ENCODE measurements at places on chromosomes 7 and 10. TPM values are rescaled to one million over a fixed set of nuclear protein-coding genes. Genes with fewer than 3 reads are reported as not detected.

The ZNF425 gene
- polyA plus RNA-seq: 1.1 TPM

The TWIST1 gene
- 0.76 TPM for polyA plus RNA-seq

The CLDN3 gene
- 110 TPM for polyA plus RNA-seq

DNA sequence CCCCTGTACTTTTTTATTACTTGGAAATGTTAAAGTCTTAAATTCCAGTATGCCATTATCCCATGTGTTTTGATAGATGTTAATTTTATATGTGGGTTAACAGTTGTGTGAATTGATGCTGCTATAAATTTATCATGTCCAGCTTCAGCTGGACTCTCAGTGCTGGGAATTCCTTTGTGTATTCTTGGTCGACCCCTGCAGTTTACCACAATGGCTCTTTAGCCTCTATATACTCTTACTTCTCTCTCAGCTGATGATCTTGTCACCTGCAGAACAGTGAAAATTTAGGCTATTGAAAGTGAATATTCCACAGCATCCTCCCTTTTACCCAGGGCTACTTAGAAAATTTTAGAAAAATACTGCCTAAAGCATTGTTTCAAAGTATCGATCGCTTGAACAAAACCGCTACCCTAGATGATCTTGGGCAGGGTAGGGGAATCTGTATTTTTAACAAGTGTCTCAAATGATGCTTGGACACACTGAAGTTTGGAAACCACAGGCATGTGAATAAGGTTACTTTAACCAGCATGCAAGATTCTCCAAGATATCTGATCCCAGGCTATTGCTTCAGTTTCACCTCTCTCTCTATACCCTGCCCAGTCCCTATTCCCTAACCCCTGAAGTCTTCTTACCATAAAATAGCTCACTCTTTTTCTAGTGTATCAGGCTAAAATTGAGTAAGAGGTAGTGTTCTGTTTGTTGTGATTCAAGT, 25.4 kb downstream of the LCOR start:
- no peak for DNase-seq
- no peak overlapping the region for H3K27ac ChIP-seq
- peaks cover 12% of the 10 kb centered on the region for H3K4me1 ChIP-seq
- no peaks in the 10 kb centered on the region for H3K36me3 ChIP-seq
- H3K4me3 ChIP-seq: no peak overlapping the region

- H3K4me3 ChIP-seq: no peak overlapping the region
- no peaks in the 10 kb centered on the region for H3K27me3 ChIP-seq
- DNase-seq: no peak
- no peak overlapping the region for H3K27ac ChIP-seq
- no peaks in the 10 kb centered on the region for H3K36me3 ChIP-seq
Observed at GRCh38 chr10:43135656-43136055, 2.6 kb upstream of the CSGALNACT2 start.

DNA sequence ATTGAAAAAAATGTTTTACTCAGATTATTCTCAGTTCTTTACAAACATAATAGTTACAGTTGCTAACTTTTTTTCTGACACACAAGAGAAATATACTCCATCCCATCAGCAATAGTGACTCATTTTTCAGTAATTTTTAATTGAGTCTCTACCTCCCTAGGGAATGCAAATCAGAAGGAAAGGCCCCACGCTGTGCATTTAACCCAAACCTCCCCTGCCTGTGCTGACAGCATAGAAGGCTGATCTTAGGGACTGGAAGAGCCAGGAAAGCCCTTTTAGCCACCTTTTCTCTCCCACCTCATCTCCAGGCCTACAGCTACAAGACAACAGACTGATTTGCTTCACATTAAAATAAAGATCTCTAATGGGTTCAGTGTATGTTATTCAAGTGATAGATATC, 24.7 kb upstream of the PIK3CG start:
- H3K4me1 ChIP-seq: no peaks in the 10 kb centered on the region
- H3K4me3 ChIP-seq: no peak overlapping the region
- no peaks in the 10 kb centered on the region for H3K27me3 ChIP-seq
- DNase-seq: no peak
- no peak overlapping the region for H3K27ac ChIP-seq

GRCh38 chr10:26555719-26556368, 117.7 kb downstream of the APBB1IP start:
- no peaks in the 10 kb centered on the region for H3K27me3 ChIP-seq
- H3K4me1 ChIP-seq: no peaks in the 10 kb centered on the region
- no peak overlapping the region for H3K27ac ChIP-seq
- H3K4me3 ChIP-seq: no peak overlapping the region
- no peaks in the 10 kb centered on the region for H3K36me3 ChIP-seq
- peak; percentile 25 for DNase-seq

DNA sequence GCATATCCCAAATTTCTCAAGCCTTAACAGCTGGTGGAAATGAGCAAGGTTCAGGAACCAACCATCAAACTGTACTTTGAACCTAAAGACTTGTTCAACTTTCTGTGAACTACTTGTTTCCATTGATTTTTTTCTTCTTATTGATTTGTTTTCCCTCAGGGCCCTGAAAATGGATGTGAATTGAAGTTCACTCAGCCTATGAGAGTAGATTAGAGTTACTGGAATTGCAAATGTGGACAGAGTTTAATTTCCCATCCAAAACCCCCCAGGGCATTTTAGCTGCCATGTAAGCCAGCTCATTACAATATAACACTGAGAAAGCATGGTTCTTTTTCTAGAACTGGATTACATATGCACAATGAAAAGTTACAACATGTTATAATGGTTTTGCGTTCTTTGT, 1105.7 kb downstream of the REEP3 start:
- no peak overlapping the region for H3K27ac ChIP-seq
- no peaks in the 10 kb centered on the region for H3K27me3 ChIP-seq
- no peaks in the 10 kb centered on the region for H3K36me3 ChIP-seq
- H3K4me1 ChIP-seq: no peaks in the 10 kb centered on the region

- H3K27me3 ChIP-seq: no peaks in the 10 kb centered on the region
- no peaks in the 10 kb centered on the region for H3K36me3 ChIP-seq
- H3K4me3 ChIP-seq: no peak overlapping the region
- no peaks in the 10 kb centered on the region for H3K4me1 ChIP-seq
Observed at GRCh38 chr7:46179061-46179610, 258.1 kb upstream of the IGFBP3 start.

Measured in pancreas (tissue), 10 donors.